ENCODE measurements at places on chromosomes 7 and 10.
A peak's percentile ranks its signal among the peaks of the same experiment; 100 is the strongest.

GRCh38 chr10:121792198-121792597 is 135.6 kb downstream of the ATE1 start:
- DNase-seq, result no peak

DNA sequence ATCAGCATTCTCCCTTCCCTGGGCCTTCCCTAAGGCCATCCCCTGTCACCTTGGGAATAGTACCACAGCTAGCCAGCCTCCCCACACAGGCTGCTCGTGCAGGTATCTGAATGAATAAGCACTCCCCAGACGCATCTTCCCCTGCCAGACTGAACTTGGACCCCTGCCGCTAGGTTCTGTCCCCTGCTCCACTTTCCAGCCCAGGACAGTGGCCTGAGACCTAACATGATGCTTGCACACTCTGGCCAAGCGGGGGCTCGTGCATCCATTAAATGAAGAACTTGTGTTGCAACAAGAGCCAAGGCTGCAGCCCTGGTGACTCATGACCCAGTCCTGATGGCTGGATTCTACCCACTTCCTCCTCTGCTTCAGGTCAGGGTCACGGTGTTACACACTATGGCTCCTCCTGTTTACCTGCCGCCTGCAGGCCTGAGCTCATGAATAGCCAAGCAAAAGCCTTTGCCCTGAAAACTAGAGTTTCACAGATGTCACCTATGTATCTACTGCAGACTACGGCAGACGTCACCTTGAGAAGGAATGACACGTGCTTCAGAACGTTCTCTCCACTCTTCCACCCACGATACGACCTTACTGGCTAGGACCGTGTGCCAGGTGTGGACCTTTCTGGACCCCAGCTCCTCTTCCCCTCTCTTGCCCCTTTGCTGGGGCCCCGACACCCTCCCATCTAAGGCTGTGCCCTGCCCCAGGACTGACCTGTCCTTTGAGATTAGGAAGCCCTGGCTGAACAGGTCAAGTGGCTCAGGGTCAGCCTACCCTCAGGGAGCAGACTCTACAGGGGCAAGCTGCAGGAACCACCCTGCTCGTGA is 6.5 kb downstream of the ASB13 start:
- peak; percentile 53 for DNase-seq

DNA sequence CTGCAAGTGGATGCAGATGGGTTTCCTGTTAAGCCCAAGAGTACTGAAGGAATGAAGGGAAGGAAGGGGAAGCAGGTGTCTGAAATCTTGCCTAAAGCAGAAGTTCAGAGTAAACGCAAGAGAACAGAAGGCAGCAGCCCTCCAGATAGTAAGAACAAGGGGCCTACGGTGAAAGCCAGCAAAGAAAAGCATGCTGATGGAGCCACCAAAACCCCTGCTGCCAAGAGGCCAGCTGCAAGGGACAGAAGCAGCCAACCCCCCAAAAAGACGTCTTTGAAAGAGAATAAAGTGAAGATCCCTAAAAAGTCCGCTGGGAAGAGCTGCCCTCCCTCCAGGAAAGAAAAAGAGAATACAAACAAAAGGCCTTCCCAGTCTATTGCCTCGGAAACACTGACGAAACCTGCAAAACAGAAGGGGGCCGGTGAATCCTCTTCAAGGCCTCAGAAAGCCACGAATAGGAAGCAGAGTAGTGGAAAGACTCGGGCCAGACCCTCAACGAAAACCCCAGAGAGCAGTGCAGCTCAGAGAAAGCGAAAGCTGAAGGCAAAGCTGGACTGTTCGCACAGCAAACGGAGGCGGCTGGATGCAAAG is 152.5 kb downstream of the LCOR start:
- no peak for DNase-seq

DNA sequence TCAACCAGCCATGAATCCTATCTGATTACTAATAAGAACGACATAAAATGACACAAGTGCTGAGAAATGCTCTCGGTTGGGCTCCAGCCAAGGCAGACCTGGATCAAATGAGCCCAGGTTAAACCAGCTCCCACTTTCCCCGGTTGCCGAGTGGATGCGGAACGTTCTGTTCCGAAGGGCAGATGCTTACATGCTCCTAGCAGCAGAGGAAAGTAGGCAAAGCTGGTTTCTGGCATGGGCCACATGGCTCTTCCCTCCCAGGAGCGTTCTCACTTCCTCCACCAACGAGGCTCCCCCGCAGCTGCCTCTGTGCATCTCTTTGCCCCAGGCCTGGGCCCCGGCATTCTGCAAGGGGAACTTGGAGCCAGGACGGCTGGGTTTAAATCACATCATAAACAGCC is 61.8 kb upstream of the SDK1 start:
- DNase-seq, result no peak

- DNase-seq, result no peak
Measured at GRCh38 chr7:136523571-136523970, 344.9 kb upstream of the CHRM2 start.

DNA sequence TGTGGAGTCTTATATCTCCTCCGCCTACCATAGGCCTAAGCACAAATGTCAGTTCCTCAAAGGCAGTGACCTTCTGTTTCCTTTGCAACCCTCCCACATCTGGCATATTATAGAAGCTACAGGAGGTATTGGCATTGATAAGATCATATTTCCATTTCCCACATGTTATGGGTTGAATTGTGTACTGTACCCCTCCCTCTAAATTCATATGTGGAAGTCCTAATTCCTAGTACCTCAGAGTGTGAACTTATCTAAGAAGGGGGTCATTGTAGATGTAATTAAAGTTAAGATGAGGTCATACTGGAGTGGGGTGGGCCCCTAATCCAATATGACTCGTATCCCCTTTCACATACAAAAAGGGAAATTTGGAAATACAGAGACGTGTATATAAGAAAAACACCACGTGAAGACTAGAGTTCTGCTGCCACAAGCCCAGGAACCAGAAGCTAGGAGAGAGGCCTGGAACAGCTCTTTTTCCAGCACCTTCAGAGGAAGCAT is 6.1 kb upstream of the LAMB4 start:
- DNase-seq, result no peak

GRCh38 chr7:37352251-37352880 is 96.3 kb downstream of the ELMO1 start:
- DNase-seq, result no peak

- no peak for DNase-seq
Measured at GRCh38 chr10:6382081-6382480, 179.3 kb downstream of the PFKFB3 start.

DNA sequence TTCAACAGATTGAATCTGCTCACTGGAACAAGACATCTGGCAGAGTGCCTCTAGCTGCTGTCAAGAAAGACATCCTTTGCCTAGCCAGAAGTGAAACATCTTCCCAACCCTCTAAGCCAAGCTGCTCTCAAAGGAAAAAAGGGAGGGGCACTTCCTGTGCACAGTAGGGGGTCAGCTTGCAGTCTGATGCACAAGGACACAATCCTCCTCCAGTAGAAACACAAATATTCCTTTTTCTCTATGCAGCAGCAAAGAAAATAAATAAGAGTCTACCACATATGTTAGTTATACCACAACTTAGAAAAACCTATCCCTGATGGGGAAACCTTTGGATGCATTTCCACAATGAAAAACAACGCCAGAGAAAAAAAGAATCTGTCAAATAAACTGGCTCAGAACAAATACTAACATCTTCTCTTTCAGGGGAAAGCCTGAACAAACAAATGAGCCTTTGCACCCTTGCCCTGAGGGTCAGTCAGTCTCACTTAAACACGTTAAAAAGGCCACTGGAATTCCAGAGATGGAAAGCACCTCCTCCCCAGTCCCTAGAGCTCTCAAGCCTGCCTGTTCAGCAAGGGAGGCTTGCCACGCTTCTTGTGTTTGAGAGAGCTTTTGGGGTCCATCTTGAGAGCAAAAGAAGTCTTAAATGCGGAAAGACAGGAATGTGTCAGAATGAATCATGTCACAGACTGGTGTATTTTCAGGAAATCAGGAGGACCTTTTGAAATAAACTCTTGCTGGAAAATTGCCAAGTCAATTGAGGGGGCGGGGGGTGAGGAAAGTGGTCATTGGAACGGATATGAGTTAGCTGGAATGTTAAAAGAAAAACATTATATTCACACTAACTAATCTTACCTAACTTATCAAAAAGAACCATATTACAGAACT is 7.5 kb downstream of the LAMB1 start:
- no peak for DNase-seq

DNA sequence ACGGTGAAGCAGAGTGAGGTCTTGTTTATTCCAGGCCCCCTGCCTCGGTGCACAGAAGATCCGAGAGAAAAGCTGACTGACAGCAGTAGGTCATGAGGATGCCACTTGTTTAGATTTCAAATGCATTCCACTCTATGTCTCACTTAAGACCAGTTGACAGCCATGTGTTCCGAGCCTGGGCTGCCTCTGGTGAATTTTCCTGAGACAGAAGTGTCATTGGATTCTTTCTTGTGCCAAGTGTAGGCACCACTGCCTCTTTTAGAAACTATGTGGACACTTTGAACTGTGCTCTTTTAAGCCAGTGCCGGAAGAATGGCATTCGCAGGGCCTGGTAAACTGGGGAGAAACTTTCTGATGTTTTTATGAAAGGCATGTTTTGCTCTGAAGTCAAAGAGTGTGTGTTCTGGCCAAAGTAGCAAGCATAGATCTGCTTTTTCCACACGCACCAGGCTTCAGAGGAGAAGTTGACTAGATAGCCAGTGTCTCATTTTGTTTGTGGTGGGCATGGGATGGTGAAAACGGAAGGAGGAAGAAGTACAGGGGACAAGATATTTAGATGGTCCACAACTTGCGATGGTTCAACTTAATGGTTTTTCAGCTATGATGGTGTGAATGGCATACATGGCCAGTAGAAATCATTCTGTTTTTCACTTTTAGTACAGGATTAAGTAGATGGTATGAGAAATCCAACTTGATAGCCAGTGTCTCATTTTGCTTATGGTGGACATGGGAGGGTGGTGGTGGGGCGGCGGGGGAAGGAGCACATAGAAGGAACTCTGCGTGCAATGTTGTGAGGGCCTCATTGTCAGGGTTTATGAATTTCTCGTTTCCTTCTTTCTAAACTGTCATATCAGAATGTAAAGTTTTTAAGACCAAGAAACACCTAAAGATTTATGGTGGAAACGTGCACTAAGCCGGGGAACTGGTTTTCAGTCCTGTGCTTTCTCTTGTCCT is 41.5 kb downstream of the CYP17A1 start:
- DNase-seq, result no peak

DNA sequence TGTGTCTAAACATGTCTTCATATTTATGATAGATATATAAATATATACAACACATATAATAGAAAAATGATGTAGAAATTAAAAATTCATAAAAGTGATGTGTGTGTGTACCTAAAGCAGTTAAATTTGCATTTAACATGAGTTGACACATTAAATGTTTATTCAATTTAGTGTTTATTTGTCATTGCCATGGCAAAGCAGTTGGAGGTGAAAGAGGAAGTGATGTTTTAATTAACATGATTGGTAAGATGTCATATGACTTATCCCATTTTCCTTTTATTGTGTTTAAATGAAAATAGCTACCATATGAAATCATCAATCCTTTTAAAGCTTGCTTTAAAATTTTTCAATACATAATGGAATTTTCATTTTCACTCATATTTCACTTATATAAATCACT is 452.6 kb downstream of the SUGCT start:
- DNase-seq, result no peak

DNA sequence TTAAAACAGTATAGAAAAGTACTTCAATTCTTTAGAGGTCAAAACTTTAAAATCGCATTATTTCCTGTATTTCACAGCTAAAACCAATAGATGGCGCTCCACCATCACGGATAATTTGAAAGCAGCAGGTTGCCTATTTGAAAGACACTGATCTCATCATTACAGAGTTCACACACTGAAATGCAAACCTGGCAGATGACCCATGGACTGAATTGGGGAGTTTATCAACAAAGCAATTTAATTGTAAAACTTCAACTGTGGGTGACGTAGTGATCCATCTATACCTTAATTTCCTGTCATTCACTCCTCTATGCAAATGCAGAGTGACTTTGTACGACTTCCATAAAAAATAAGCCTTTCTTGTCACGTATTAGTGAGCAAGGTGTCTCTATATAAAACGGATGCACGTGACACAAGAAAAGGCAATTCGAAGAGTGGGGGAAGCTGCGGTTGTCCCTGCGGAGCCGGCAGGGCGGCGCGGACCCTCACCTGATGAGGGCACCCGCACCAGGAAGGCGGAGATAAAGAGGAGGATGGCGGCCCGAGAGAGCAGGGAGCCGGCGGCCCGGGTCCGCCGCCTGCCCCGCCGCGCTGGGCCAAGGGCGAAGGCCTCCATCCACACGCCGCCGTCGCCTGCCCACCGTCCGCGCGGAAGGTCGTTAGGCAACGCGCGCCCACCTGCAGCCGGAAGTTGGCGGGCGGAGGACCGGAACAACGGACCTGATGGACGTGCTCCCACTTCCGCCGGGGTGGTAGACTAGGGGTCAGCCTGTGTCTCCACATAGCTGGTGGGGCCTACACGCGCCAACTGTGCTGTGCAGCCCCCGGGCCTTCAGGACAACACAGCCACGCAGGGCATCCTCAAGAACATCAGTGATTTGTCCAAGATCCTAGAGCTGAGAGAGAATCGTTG is at the start of gene ZPBP:
TSS of gene ZPBP (minus strand) at position 668 of the 913 bp plus-strand sequence. CDS start at position 616, 52 bp downstream.
- DNase-seq, result peak; percentile 40

DNA sequence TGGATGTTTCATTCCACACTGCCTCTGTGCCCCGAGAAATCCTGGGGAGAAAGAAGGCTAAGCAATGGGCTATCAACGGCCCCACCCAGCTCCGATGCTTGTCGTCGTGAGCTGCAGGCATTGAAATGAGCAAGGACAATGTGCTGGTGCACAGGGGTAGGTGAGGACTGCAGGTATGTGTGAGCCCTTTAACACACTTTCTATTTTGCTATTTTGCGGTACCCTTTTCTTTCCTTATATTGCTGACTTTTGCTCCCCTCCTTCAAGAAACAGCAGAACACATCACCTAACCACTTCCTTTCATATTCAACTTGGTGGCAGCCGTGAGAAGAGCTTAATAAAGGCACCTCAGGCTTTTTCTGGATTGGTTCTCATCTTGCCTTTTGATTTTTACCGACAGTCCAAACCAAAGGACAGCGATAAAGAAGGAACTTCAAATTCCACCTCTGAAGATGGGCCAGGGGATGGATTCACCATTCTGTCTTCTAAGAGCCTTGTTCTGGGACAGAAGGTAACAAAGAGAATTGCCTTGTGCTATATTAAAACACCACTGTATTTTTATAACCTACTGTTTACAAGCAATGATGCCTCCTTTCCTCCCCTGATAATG is 39.2 kb downstream of the AIFM2 start:
- no peak for DNase-seq

DNA sequence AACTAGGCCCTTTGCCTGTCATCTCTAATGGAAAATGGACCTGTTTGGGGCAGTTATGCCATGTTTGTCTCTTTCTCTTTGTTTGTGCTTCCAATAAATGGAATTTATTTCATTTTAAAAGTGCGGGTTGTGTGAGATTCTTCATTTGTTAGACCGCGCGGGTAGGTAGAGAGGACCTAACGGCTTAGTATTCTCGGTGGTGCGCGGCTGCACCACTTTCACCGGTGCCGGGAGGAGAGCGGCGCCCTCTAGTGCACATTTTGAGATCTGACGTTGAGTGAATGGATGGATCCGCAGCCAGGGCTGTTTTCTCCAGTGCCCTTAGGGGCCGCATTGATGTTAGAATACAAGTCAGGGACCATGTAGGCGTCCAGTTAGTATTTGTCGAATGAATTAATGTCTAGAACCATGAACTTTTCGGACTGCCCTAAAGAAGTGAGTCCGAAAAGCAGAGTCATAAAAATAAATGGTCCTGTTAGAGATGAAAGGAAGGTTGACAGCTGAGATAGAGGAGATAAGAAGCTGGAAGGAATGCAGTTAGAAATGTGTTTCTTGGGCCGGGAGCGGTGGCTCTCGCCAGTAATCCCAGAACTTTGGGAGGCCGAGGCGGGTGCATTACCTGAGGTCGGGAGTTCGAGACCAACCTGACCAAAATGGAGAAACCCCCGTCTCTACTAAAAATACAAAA is 29.3 kb upstream of the GIMAP8 start:
- DNase-seq, result peak; percentile 66

- no peak for DNase-seq
Measured at GRCh38 chr10:114647545-114648138, 10.4 kb downstream of the ABLIM1 start.

All from T-helper 2 cell (primary cell).